ENCODE measurements at places on chromosomes 7 and 10. TPM values are rescaled to one million over a fixed set of nuclear protein-coding genes. Genes with fewer than 3 reads are reported as not detected.
A peak's percentile ranks its signal among the peaks of the same experiment; 100 is the strongest.

The PRR15 gene
- total RNA-seq: not detected

The AKR1C4 gene
- not detected for total RNA-seq

The CRHR2 gene
- not detected for total RNA-seq

The CAV2 gene
- not detected for total RNA-seq

- DNase-seq: peak; percentile 67
Measured at GRCh38 chr10:22682237-22683139, 31.9 kb downstream of the PIP4K2A start.

GRCh38 chr7:96996111-96996957 is 9.0 kb upstream of the DLX6 start:
- DNase-seq: no peak

GRCh38 chr10:4136121-4136520 is 351.1 kb upstream of the KLF6 start:
- DNase-seq: no peak

GRCh38 chr7:143131781-143132180 is at the start of gene PIP:
Gene PIP, plus strand, starts transcription at chr7:143132077. Its CDS starts 40 bp downstream, at chr7:143132117.
- no peak for DNase-seq

DNA sequence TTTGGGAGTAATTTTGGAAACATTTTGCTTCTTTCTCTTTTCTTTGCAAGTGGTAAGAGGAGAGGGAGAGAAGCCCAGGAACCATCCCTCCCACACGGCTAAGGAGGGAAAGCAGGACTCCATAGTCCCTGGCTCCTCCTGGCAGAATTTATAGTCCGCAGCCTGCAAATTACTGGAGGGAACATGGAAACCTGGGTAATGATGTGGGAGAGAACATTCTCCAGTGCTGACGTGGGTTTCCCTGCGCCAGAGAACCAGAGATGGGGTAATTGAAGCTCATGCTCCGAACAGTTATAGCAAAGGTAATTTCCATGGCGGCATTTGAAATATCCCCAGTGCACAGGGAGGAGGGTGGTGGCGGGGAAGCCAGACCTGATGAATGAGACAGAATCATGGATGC is 320.4 kb downstream of the RPS24 start:
- DNase-seq: no peak

- DNase-seq: no peak
Measured at GRCh38 chr10:76723844-76724243, 913.8 kb downstream of the KCNMA1 start.

DNA sequence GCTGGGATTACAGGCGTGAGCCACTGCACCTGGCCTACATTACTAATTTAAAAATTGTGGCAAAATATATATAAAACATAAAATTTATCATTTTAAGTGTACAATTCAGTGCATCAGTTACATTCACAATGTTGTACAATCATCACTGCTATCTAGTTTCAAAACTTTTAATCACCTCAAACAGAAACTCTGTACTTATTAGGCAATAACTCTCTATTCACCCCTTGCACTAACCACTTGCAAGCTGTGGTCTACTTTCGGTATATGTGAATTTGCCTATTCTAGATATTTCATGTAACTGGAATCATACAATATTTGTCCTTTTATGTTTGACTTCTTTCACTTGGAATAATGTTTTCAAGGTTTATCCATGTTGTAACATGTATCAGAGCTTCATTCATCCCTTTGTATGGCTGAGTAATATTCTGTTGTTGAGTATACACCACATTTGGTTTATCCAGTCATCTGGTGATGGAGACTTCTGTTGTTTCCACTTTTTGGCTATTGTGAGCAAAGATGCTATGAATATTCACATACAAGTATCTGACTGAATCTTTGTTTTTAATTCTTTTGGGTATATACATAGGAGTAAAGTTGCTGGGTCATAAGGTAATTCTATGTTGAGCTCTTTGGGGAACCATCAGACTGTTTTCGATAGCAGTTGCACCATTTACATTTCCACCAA is 14.3 kb upstream of the ELOVL3 start:
- no peak for DNase-seq

- no peak for DNase-seq
Measured at GRCh38 chr10:11754620-11755019, 12.4 kb downstream of the ECHDC3 start.

DNA sequence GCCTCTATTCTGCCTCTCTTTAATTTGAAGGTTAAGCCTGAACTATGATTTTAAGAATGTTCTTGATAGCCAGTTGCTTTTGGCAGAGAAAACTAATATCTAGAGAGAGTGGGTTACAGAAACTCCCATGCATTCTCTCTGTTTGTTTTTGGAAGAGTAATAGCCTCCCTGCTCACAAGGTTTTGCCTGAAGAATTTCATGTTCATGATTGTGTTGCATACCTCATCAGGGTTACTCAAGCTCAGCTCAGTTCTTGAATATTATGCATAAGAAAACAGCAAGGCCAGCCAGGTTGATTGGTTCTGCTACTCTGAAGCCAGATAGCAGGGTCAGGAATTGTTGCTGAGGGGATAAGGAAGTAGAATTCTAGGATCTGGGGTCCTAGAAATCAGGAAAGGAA is 137.4 kb downstream of the MDFIC start:
- no peak for DNase-seq

- DNase-seq: no peak
Measured at GRCh38 chr7:41915871-41916270, 213.0 kb upstream of the INHBA start.

- no peak for DNase-seq
Measured at GRCh38 chr7:13179011-13179582, 491.7 kb downstream of the ARL4A start.

- DNase-seq: no peak
Measured at GRCh38 chr10:69363666-69364065, 53.1 kb downstream of the TACR2 start.

GRCh38 chr10:128751284-128751683 is 625.1 kb upstream of the MKI67 start:
- DNase-seq: no peak
